M059J (cell line): ENCODE measurements at places on chromosomes 1 and 21. TPM values are rescaled to one million over a fixed set of nuclear protein-coding genes. Genes with fewer than 3 reads are reported as not detected.

Gene FMOD
- not detected in 2 replicates for total RNA-seq

Gene PLPPR5
- not detected in 2 replicates for total RNA-seq

GRCh38 chr1:189657715-189658114, 819.9 kb downstream of the BRINP3 start:
- peak; percentile 5 for DNase-seq

GRCh38 chr21:45132841-45133573, 58.6 kb downstream of the ADARB1 start:
- no peak for DNase-seq

Gene RYR2
- total RNA-seq = 0.07 and 0.27 TPM in 2 replicates
